HuH-7 (cell line): ENCODE measurements at places on chromosomes 12 and 14.

DNA sequence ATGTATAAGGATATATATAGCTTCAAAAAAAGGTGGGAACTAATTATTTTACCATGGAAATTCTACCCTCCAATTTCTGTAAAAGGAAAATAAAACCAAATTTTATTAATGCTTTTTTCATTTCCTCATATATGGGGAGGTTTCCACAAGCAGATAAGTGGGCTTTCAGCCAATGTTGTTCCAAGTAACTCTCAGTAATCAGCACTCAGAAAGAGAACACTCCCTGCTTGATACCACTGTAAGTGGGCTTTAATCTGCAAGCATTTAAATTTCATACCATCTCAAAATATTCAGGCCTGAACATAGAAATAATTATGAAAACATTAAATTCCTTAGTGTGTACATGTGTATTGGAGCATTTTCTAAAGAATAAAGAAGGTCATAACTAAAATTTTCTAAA, 827.6 kb downstream of the C12orf50 start:
- DNase-seq = no peak

DNA sequence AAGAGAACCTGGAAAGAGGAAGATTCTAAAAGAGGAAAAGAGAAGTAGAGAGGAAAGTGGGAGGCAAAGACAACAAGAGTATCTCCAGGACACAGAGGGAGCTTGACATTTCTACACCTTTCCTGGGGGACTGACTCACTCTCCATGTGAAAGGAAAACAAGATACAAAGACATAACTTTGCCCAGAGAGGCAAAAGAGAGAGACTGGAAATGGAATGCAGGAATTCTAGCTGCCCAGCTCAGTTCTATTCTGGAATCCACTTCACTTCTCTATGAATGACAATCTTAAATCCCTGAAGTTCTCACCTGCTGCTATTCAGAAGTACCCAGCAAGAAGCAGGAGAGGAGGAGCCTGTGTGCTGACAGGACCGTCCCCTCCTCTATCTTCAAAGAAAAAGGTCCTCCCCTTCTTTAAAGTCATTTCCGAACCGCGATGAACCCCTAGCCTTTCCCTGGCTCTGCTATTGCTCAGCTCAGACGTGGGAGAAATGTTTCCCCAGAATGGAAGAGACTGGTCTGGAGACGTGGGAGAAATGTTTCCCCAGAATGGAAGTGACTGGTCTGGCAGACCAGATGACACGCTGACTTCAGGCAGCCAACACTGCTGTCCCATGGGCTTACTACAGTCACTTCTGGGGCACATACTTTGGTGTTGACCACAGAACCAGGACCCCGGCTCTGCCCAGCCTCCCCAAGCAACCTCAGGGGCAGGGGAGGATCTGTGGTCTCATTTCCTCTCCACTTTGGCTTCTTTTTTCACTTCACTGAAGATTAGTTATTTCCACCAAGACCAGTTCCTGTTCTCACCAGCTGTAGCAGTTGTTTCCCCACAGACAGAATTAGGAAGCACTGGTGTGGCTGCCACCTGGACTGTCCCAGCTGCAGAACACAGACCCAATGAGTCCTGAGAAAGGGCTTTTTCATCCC, 8.3 kb downstream of the FMNL3 start:
- DNase-seq = no peak

- no peak for DNase-seq
Observed at GRCh38 chr12:56941299-56942017, 7.2 kb upstream of the SDR9C7 start.

DNA sequence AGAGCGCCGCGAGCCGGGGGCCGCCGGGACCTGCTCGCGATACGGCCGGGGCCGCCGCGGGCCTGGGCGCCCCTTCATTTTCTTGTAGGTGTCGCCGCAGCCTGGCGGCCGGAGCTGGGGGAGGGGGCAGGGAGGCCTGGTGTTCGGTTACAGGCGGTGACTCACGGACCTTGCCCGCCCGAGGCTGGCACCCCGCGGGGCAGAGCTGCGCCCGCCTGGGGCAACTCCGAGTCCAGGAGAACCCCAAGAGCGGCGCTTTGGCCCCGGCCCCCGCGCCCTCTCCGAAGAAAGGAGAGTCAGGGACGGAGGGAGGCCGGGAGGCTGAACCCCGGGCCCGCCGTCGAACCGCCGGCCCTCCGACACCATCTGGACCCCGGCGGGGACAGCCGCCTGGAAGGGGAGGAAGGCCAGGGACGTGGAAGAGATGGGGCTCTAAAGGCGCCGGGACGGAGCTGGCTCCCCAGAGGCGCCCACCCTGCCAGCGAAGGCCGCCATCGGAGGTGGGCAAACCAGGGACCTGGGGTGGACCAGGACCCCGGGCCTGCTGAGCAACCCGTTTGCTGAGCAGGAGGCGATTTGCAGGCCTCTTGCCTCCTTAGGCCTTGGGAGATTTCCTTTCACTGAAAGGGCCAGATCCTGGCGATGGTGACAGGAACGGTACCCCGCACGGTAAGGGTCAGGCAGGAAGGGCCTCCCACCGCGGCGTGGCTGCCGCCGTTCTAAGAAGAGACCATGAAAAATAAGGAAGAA, 843 bp upstream of the NUAK1 start:
- peak; percentile 76 for DNase-seq

DNA sequence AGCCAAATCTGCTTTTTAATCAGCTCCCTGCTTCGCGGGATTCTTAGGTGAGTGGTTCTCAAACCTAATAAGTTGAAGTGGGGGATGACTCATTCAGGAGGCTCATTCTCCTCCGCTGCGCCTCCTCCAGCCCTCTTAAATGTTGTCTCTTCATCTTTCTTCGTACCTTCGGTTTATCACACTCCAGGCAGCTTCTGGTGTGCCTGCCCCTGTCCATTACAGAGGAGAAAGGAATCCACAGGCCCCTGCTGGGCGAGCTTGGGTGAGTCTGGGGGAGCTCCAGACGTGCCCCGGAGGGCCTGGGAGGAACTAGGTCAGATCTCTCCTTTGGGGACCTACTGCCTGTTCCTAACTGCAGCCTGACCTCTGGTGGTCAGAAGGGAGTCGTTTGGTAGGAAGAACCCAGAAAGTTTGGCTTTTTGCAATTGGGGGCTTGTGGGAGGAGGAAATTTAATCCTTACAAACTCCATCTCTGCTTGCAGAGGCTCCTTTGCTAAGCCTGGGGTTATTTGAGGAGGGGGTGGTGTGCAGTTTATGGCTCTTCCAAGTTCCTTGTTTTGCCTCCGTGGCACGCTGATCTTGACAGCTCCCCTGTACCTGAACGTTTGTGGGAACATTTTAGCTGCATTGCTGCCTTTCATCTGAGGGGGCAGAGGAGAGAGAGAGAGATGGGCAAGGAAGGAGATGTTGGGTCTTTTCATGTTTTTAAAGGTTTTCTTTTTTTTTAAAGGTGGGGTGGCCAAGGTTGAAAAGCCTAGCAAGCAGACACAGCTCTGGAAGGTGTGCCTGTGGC, 84.1 kb upstream of the GNG2 start:
- peak; percentile 62 for DNase-seq

- DNase-seq = no peak
Observed at GRCh38 chr12:65923228-65923627, 98.9 kb downstream of the HMGA2 start.

DNA sequence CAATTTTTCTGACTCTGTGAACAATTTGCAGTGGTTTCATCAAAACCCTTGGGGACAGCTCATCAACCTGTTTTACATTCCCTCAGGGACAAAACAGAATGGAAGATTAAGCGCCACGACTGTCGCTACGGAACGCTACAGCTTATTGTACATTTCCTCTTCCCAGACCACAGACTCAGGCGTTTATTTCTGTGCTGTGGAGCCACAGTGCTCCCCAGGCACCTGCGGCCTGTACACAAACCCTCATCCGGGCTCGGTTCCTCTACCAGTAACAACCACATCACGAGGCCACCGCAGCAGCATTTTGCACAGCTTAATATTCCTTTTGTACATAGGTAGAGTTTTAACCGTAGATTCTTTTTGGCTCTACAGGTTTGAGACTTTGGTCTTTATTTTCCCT, 397.4 kb upstream of the OR4E1 start:
- no peak for DNase-seq

GRCh38 chr12:66188584-66189485, at the start of gene IRAK3:
Gene IRAK3, plus strand, starts transcription at chr12:66189214. Its CDS starts 86 bp downstream, at chr12:66189300.
- peak; percentile 55 for DNase-seq

GRCh38 chr12:112809684-112810083, 18.1 kb downstream of the RPH3A start:
- DNase-seq = no peak

DNA sequence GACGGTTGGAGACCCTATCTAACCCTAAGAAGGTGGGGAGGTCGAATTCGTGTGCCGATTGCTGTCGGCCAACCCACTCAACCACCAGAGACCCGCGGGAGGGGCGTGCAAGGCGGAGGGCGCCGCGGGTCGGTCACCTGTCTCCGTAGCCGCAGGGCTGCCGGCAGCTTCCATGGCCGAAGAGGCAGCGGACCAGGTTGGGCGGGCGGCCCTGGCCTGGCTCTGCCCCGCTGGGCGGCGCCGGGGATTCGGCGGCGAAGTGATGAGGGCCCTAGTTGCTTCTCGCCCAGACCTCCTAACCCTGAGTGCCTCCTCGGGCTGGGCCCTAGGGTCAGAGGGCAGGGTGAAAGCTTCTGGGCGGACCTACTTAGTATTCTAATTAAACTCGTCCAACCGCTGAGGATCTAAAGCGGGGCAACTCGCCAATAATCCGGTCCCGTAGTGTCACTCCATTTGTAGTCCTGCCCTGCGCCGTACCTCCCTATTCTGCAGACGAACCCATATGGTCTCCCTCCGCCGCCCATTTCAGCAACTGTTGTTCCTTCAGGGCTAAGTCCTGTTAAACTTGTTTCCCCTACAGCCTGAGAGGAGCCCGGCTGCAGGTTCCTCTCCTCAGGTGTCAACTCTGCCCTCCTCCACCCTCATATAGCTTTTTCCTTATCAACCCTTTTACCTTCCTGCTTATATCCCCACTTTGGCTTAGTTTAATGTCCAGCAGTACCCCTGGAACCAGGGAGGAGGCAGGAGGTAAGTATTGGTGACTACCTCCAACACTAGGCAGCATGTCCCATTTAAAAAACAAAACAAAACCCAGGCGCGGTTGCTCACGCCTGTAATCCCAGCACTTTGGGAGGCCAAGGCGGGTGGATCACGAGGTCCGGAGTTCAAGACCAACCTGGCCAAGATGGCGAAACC, at the start of gene PYM1:
Gene PYM1, minus strand, starts transcription at position 307 of the 915 bp plus-strand sequence. Its CDS starts 133 bp downstream, at position 174.
- peak; percentile 94 for DNase-seq

DNA sequence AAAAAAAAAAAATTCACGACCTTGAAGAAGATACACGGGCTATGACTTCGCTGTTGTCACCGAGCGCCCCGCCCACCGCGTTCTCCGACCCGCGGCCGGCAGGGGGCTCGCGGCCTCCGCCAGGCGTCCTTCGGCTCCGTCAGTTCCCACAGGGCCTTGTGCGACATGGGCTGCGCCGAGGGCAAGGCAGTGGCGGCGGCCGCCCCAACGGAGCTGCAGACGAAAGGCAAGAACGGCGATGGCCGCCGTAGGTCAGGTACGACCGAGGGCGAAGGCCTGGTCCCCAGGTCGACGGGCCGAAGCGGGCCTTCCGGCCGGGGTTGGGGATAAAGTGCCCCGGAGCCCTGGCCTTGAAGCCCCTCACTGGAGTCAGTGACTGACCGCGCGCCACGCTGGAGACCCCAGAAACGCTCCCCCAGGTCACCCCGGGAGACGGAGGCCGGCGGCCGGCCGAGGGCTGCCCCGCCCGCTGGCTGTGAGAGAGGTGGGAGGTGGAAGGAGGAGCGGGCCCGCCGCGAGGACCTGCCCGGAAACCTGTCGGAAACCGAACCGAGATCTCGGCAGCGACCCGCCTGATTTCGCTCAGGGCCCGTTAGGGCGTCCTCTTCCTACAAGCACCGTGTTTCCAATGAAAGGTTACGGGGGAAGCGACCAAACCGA, at the start of gene TXNRD1:
Gene TXNRD1, plus strand, starts transcription at position 142 of the 660 bp plus-strand sequence. Its CDS starts 24 bp downstream, at position 166.
- peak; percentile 60 for DNase-seq

- DNase-seq = no peak
Observed at GRCh38 chr12:40313928-40314327, 89.1 kb downstream of the LRRK2 start.

GRCh38 chr12:52552055-52552454, 890 bp downstream of the KRT71 start:
- no peak for DNase-seq

DNA sequence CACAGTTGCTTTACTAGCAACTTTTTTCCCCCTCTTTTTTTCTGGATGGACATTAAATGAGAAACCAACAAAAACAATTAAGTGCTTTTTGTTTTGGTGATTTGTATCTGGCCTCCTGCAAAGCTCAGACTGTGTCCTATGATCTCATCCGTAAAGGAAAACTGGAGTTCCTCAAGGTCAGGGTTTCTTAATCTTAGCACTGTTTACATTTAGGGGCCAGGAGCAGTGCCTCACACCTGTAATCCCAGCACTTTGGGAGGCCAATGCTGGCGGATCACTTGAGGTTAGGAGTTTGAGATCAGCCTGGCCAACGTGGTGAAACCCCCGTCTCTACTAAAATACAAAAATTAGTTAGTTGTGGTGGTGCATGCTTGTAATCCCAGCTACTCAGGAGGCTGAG, 28.0 kb downstream of the ENTPD5 start:
- DNase-seq = no peak

GRCh38 chr12:65220761-65221160, 51.4 kb downstream of the LEMD3 start:
- DNase-seq = no peak

- DNase-seq = no peak
Observed at GRCh38 chr14:30158299-30158698, 230.7 kb upstream of the PRKD1 start.

- no peak for DNase-seq
Observed at GRCh38 chr14:51189600-51190376, 50.3 kb upstream of the TMX1 start.

DNA sequence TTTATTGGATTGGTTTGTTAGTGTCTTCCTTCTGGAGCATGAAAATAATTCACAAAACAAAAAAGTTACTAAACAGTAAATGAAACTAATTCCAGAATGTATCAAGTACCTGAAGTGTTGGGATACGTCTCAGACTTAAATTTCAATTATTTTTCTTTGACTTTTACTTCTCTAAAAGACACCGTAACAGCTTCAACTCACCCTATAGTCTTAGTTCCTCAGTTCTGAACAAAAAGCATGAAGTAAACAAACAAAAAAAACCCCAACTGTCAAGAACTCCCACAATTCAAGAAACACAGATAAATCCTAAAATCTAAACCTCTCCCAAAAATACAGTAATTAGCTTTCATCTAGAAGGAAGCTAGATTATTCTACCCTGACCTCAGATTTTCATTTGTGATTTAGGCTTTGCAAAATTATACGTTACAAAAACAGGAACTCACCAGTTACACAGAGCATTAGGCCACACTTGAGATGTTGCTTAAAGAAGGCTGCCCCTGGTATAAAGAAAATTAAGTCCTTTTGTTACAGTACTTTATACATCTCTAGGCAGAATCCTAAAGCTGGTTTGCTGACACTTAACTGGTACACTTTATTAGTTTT, 10.2 kb downstream of the HEATR5A start:
- DNase-seq = no peak
